ENCODE measurements at places on chromosomes 11 and 22. TPM values are rescaled to one million over a fixed set of nuclear protein-coding genes. Genes with fewer than 3 reads are reported as not detected.

GRCh38 chr11:64753019-64753379 is 6.8 kb downstream of the PYGM start:
- H3K4me1 ChIP-seq = no peaks in the 10 kb centered on the region
- H3K27ac ChIP-seq = no peak overlapping the region
- no peak overlapping the region for H3K4me3 ChIP-seq
- no peak for DNase-seq

Gene HEPN1
- total RNA-seq = not detected

Gene FGF3
- total RNA-seq = not detected

DNA sequence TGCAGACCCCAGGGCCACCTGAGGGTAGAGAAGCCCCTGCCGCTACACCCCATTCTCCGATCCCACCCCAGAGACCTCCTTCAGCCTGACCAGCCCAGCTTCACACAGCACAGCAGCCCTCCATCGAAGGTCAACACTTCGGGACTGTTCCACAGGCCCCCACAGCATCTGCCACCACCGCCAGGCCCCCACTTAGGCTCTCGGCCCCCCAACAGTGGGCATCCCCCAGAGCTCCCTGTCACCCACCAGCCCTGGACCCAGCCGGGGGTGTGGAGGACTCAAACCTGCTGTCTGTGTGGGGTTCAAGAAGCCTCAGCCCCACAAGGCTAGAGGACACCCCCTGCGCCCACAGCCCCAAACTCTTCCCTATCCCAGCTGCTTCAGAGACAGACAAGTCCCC is 6.2 kb downstream of the SBF1 start:
- H3K27ac ChIP-seq = peak overlapping the region; percentile 55
- peaks cover 44% of the 10 kb centered on the region for H3K36me3 ChIP-seq
- no peaks in the 10 kb centered on the region for H3K27me3 ChIP-seq
- H3K4me3 ChIP-seq = no peak overlapping the region

DNA sequence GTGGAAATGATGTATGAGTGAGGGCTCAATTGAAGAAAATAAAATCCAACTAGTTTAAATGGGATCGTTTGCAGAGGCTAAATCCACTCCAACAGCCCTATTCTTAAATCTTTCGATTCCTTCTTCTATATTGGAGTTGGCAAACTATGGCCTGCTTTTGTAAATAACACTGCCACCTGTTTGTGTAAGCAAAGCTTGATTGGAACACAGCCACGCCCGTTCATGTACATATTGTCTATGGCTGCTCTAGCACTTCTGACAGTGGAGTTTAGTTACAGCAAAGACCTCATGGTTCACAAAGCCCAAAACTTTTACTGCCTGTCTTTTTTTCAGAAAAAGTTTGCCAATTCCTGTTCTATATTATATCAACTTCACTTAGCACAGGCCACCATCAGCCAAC is 40.6 kb upstream of the RCN1 start:
- H3K27me3 ChIP-seq = no peaks in the 10 kb centered on the region
- no peak for DNase-seq
- no peak overlapping the region for H3K27ac ChIP-seq
- no peaks in the 10 kb centered on the region for H3K36me3 ChIP-seq

- no peaks in the 10 kb centered on the region for H3K27me3 ChIP-seq
- peaks cover 4% of the 10 kb centered on the region for H3K4me1 ChIP-seq
- no peak overlapping the region for H3K4me3 ChIP-seq
- H3K27ac ChIP-seq = no peak overlapping the region
Observed at GRCh38 chr11:61747967-61748285, 4.5 kb upstream of the MYRF start.

Gene GUCY1A2
- total RNA-seq = 31.1 TPM
